Frontal cortex (tissue), 4 donors: ENCODE measurements at places on chromosomes 1 and 21. TPM values are rescaled to one million over a fixed set of nuclear protein-coding genes. Genes with fewer than 3 reads are reported as not detected.

DNA sequence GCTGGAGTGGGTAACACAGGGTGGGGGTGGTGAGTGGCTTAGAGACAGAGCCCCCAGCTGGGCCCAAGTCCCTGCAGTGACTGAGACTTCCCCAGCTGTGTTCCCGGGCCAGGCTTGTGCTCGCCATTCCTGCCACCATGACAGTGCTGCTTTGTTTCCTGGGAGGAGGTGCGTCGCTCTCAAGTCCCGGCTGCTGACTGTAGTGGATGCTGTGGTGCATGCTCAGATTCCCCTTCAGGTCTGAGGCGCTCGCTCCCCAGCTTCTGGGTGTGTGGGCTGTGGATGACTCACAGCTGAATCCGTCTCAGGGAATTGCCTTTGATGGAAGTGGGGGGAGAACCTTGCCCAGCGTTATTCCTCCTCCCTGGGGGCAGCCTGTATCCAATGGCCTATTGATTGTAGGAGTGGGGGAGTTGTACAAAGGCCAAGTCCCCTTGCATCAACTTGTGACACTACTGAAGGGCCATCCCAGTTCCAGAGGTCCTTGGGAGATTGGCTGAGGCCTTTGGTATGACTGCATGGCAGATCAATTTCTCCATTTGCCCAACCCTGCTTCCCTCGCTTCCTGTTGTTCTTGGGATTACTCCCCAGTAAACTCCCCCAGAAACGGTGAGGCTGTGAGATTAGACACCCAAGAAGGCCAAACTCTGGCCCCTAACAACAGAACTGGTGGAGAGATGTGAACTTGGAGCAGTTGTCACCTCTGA is 17.8 kb upstream of the POU3F1 start:
- peak; percentile 66 for DNase-seq

- no peak for DNase-seq
Measured at GRCh38 chr1:116131170-116131569, 20.0 kb downstream of the MAB21L3 start.

- no peak for DNase-seq
Measured at GRCh38 chr1:109828756-109829505, 65.2 kb upstream of the EPS8L3 start.

DNA sequence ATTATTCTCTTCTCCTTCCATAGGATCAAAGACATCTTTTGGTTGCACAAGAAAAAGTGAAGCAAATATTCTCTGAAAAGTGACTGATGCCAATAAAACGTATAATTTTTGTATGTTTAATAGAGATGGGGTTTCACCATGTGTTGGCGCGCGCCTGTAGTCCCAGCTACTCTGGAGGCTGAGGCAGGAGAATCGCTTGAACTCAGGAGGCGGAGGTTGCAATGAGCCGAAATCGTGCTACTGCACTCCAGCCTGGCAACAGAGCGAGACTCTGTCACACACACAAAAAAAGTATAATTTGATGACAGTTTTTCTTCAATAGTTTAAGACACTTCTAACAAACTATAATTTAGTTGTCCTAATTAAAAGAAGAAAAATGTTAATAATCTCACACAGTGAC is 23.8 kb downstream of the ANP32E start:
- DNase-seq: no peak

Gene AMY1C
- not detected for total RNA-seq

- peak; percentile 22 for DNase-seq
Measured at GRCh38 chr1:13960375-13960987, 260.5 kb downstream of the PRDM2 start.

Gene ZDHHC18
- 5.7 TPM for total RNA-seq

Gene PHC2
- 35.5 TPM for total RNA-seq

DNA sequence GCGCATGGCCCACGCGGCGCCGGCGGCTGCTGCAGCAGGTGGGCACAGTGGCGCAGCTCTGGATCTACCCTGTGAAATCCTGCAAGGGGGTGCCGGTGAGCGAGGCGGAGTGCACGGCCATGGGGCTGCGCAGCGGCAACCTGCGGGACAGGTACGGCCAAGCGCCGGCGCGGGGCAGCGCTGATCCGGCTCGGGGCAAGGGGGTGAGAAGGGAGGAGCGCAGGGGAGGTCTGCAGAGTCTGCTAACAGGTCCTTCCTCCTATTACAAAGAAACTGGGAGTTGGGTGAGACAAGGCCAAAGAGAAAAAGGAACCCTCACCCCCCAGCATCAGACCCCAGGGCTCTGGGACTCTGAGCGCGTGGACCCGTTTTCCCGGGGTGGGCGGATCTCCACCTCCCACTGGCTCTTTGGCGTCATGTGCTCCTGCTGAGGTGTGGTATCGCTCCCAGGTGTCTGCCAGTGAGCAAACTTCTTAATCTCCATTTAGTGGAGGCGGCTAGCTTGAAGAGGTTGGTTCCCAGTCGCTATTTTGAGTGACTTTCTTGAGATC is 431 bp downstream of the MTARC1 start:
- DNase-seq: no peak

Gene CDC20
- 4.9 TPM for total RNA-seq

Gene GJA5
- 1.6 TPM for total RNA-seq

Gene PDE9A
- 13.0 TPM for total RNA-seq

Gene ANKRD34A
- total RNA-seq: 1.6 TPM

GRCh38 chr1:205208811-205209210 is 2.7 kb downstream of the DSTYK start:
- DNase-seq: no peak

GRCh38 chr1:21152423-21153100 is 24.1 kb downstream of the EIF4G3 start:
- no peak for DNase-seq

DNA sequence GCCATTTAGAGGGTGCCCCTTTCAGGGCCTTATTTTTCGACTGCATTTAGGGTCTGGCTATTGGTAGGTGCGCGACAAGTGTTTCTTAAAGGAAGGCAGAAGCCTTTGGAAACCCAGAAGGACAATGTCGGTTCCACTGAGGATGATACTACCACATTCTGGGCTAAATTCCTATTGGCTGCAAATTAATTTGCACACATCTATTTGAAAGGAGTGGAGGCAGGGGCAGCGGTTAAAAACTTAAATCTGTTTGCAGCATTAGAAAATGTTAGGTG is 1.1 kb downstream of the PATJ start:
- DNase-seq: no peak

- no peak for DNase-seq
Measured at GRCh38 chr1:156828400-156829124, 11.9 kb upstream of the SH2D2A start.

DNA sequence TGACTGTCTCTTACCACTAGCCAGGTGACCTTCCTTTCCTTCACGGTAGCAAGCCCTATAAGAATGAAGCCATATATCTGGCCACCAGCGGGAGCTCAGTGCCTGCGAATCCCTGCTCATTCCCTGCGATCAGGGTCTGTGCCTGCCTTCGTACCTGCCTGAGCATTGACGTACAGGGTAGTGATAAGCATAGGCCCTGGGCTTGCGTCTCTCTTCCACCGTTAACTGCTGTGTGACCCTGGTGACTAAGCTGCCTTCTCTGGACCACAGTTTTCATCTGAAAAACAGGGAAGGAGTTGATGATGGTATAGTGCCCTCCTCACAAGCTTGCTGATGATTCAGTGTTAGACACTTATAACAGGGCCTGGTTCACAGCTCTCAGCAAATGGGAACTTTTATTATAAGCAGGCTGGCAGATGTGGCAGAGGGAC is 4.1 kb downstream of the ZC3H12A start:
- no peak for DNase-seq

DNA sequence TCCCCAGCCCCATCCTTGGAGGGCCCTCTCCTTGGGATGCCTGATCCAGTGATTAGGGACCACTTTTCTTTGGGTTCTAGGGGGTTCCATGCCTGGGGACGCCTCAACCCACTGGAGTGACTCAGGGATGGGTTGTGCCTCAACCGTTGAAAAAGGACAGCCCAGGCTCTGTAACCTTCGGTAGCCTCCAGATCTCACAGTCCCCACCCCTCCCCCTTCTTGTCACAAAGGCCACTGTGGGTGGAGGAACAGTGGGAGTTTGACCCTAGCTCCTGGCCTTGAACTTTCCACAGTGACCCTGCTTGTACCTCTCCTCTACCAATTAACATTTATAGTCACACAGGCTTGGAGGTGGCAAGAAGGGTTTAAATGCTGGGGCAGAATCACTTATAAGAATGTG is 2.6 kb upstream of the RORC start:
- no peak for DNase-seq

GRCh38 chr1:152774875-152775274 is at the start of gene LCE1F:
Gene LCE1F (plus strand): TSS chr1:152775140. CDS start chr1:152776372, 1,232 bp downstream.
- DNase-seq: no peak

Gene TRIM46
- 21.2 TPM for total RNA-seq

GRCh38 chr1:65435987-65436386 is 15.5 kb downstream of the LEPR start:
- no peak for DNase-seq

Gene MROH9
- total RNA-seq: not detected

- no peak for DNase-seq
Measured at GRCh38 chr1:245332513-245332912, 177.7 kb downstream of the KIF26B start.

DNA sequence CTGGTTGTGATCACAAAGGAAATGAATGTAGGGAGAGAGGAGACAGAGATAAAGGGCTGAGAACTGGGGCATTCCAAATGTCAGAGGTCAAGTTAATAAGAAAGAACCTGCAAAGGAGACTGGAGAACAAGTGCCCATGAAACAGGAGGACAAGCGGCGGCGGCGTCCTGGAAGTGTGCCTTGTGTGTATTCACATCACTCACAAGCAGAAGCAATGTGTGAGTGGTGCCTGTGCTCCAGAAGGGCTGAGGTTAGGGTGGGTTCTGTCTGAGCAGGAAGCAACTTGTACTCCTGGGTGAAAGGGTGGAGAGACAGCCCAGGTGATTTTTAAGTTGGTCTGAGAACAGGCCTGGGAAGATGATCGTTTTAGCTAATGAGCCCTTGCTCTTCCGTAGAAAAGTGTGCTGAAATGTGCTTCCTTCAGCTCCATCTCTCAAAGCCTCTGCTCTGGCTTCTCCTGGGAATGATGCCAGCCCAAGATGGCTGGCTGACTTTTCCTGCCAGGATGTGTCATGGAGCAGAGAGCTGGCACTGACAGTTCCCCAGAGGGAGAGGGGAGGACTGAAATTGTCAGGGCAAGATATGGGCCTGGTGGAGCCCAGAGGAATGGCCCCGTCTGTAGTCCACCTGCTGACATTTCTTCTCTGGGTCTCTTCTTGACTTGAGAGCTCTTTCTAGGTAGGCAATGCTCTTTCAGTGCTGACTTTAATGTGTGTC is 25.1 kb upstream of the PLEKHA6 start:
- peak; percentile 49 for DNase-seq

Gene CNIH3
- total RNA-seq: 44.0 TPM

GRCh38 chr1:161258439-161259344 is at the start of gene PCP4L1:
Gene PCP4L1 (plus strand): TSS chr1:161258745. CDS start chr1:161258975, 230 bp downstream.
- DNase-seq: peak; percentile 77

Gene ITGB2
- total RNA-seq: 4.9 TPM

Gene KCNJ9
- total RNA-seq: 11.4 TPM

Gene MLLT11
- 95.8 TPM for total RNA-seq
